ENCODE measurements at places on chromosomes 2 and 18.

DNA sequence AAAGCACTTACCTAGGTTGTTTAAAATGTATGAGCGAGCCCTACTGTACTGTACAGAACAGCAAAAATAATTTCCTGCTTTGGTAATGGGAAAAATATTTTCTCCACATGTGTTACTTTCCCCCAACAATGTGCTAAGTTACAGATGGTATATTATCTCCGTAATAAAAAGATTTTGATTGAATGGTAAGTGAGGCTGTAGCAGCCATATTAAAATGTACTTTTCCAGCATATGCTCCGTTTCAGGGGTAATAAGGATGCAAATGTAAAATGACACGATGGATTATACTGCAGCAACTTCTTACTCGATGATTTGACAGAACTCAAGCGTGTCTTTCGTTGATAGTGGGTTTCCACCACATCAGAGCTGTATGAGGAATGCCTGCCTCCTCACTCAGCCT lies 50.5 kb downstream of the OSBPL6 start:
- DNase-seq: no peak

GRCh38 chr2:200679535-200679934 lies 93.7 kb downstream of the AOX1 start:
- DNase-seq: no peak

DNA sequence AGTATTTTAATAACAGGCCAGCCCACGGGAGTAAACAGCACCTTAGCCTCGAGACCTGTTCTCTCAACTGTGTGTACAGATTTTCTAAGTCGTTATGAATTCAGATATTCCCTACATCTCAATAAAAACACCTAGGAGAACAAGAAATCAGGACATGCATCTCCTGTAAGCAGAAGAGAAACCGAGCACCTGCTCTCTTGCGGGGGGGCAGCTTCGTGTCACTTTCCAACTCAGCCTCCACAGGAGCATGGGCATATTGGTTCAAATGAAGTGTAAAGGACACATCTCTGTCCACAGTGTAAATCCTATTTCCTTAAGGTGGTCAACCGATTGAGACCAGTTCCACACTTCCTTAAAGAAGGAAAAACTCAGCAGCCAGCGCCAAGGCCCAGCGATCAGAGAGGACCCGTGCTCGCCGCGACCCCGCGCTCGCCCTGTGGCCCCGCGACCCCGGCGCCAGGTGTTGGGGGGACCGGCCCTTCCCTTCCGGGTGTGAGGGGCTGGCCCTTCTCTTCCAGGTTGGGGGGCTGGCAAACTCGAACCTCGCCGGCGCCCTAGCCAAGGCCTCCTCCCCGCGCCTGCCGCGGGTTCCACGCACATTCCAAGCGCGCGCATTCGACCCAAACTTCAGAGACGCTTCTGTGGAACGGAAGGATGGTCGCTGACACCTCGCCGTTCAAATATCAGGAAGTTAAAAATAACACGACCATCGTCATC lies 652 bp downstream of the SH3YL1 start:
- DNase-seq: no peak

DNA sequence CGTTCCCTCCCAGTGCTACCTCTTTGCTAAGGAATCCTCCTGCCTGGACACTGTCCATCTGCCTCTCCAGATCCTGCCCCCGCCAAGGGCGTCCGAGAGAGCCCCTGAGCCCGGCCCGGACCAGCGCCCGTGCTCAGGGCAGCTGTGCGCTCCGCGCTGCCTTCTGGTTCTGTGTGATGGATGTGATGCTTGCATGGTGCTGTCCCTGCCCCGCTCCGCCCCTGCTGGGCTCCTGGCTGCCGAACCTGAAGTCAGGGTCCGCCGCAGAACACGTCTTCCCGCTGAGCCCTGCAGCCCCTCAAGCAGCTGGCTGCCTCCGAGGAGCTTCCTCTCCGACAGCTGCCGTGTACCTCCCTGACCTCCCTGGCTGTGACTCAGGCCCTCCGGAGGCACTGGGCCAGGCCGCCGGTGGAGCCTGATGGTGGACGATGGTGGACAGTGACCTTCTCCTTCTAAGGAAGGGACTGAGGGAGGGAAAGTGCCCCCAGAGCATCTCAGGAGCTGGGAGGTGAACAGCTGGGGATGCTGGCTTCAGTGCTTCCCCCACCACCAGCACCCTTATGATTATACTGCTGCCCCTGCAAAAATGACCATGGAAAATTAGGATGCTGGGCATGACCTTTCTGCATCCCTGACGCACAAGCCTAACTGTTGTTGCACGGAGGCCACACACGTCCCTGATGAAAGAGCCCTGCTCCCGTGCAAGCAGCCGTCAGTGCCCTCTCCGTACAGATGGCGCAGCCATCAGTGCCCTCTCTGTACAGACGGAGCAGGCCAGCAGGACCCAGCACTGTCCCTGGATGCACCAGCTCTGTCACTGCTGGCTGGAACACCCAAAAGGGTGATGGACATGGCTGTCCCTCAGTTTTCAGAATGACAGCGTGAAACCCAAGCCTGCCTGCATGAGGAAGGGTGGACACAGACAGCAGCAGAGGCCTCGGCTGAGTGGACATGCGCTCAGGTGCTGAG lies 99.3 kb downstream of the TPO start:
- DNase-seq: no peak

DNA sequence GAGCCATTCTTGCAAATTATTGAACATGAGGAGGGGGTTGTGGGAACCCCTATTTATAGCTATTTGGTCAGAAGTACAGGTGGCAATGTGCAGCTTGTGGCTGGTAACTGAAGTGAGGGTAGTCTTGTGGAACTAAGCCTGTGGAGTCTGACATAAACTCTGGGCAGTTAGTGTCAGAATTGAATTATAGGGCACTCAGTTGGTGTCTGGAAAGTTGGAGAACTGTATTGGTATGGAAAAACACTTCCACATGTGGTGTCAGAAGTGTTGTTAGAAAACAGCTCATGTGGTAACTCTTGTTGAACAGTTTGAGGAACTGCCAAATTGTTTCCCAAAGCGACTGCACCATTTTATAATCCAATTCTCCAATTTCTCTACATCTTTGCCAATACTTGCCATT lies 7.5 kb downstream of the RALBP1 start:
- no peak for DNase-seq

DNA sequence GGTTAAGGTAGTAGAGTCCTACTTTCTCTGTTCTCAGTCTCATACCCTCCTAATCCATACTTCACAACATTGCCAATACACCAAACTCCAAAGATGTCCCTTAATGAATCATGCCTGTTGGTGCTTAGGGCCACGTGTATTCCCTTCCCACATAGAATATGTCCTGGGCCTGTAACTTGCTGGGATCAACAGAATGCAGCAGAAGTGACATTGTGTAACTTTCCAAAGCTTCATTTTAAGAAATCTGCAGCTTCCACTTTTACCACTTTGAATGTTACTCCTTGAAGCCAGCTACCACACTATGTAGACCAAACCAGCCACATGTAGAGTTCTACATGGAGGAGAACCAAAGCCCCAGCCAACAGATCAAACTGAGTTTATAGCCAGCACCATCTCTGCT lies 58.5 kb upstream of the ARHGAP15 start:
- no peak for DNase-seq

GRCh38 chr18:23356915-23357601 lies 96.0 kb upstream of the RIOK3 start:
- no peak for DNase-seq

GRCh38 chr2:46562451-46562840 lies 83.1 kb downstream of the TMEM247 start:
- no peak for DNase-seq

- peak; percentile 73 for DNase-seq
These were observed 100.3 kb upstream of the TFPI start for GRCh38 chr2:187654535-187654934.

DNA sequence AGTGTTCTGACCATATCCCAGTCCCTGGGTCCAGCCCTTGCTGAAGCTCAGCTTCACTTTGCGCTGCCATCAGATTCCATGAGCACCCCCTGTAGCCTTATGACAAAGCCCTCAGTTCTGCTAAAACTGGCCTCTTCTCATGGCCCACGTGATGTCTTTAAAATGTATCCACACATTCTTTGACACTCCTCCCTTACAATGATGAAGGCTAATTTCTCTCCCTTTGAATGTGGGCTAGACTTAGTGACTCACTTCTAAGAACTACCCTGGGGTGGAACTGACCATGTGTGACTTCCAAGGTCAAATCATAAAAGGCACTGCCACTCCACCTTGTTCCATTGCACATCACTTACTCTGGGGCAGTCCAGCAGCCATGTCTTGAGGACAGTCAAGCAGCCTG lies 45.4 kb upstream of the GORASP2 start:
- DNase-seq: no peak

DNA sequence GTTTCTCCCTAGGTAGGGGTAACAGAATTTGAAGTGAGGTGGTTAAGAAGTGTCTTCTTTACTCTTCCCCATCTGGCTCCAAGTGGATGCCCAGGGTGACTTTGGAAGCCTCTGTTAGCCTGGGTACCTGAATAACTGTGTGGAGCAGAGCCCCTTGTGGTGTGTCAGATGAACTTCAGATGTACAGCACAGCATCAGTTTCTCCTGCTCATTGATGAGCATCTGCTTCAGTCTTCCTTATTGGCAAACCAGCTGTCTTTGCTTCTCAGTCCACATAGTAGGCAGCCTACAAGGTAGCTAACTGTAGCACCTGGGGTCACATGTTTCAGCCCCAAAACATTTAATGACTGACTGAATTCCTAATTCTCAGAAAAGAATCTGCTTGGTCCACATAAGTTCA lies 56.2 kb upstream of the ATP8B1 start:
- no peak for DNase-seq

DNA sequence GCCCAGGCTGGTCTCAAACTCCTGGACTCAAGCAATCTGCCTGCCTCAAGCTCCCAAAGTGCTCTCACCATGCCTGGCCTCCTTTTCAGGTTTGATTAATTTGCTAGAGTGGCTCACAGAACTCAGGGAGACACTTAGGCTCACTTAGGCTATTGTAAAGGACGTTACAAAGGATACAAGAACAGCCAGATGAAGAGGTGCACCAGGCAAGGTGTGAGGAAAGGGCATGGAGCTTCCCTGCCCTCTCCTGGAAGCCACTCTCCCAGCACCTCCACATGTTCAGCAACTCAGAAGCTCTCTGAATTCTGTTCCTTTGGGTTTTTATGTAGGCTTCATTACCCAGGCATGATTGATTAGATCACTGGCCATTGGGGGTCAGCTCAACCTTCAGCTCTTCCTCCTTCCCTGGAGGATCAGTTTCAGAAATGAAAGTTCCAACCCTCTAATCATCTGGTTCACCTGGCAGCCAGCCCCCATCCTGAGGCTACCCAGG lies 78.7 kb upstream of the RGPD5 start:
- DNase-seq: no peak

DNA sequence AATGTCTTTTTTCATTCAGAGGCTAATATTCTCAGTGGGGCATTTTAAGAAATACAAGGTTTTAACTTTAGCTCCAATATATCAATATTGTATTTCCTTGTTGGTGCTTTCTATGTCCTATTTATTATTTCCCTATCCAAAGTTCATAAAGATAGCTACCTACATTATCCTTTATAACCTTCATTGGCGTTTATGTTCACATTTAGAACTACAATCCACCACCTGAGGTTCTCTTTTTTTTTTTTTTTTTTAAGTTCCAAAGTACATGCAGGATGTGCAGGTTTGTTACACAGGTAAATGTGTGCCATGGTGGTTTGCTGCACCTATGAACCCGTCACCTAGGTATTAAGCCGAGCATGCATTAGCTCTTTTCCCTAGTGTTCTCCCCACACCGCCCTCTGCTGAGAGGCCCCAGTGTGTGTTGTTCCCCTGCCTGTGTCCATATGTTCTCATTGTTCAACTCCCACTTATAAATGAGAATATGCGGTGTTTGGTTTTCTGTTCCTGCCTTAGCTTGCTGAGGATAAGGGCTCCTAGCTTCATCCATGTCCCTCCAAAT lies 694.6 kb downstream of the SUCLG1 start:
- no peak for DNase-seq

DNA sequence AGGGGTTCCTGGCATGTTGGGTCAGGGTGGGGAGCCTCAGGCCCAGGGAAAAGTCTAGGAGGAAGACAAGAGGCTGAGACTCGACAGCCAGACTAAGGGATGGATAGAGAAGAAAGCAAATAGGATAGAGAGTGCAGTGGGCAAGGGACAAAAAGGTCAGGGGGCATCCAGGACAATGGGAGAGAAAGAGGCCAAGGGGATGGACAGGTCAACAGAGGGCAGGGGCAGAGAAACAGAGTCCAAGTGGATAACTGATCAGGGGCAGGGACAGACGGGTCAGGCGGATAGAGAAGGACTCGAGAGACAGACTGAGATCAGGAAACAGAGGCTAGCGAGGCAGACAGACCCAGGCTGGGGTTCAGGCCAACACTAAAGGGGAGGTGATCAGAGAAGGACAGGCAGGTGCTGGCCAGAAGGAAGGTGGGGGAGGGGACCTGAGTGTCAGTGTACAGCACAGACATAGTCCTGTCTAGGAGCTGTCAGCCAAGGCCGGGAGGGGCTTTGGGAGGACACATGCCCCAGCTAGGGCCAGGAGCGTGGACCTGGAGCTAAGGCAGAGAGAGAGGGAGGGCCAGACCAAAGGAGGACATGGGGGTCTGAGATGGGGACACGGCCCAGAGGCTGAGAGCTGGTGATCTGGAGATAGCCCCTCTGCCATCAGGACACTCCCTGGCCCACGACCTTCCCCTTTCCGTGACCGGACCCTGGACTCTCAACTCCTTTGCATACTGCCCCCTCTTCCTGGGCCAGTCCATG lies 12.2 kb downstream of the ASIC4 start:
- DNase-seq: no peak

DNA sequence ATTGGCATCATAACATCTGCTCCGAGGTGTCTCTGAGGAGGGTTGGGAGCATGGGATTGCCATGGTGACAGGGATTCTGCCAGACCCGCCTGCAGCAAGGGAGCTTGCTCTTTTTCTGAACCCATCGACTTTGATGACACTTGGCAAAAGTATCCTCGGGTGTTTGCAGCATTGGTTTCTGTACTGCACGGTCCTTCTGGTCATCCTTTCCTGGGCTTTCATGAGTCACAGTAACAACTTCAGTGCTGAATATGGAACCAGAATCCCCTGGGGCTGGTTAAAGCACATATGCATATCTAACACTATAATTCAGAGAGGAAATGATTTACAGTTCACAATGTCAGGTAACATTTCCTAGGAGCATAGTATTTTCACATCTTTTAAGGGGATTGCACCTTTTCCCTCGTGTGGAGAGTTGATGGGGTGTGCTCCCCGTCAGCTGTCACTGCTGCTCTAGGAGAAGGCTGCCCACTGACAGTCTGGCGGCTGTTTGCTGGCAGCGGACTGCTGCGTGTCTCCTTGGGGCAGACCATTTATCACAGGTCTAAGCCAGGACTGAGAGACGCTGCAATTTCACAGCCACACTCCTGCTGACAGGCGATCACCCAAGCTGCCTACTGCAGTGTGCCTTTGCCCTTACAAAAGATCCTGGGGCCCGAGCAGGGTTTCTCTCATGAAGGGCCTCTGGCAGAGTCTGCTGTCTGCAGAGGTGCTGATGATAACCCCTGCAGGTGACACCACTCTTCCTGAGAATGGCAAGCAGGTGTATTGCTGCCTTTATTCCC lies 425.3 kb downstream of the THSD7B start:
- no peak for DNase-seq

GRCh38 chr2:185970148-185970852 lies 231.7 kb downstream of the FSIP2 start:
- DNase-seq: no peak
